ENCODE measurements at places on chromosomes 4 and X.

DNA sequence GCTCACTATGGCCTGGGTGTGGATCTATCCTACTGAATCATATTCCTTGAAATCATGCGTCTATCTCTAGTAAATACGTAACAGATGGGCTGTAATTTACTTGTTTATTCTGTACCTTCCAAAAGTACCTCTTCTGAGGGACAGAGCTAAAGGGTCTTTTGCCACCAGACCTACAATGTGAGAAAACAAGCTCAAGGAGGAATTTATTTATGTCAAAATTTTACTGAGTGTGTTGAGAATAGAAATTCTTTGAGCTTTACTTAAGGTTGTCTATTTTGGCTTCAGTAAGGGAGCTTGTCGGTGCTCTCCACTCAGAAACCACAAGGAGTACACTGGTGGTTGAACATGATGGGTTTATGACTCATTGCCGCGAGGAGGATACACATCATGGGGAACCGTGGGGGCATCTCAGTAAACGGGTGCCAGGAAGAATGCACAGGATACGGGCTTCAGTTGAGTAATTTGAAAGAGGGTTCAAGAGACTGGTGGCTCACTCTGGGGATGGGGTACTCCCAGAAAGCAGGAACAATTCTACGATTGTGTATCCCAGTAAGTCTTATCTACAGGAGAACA is 3.0 kb downstream of the ANK2 start:
- no peak for DNase-seq

DNA sequence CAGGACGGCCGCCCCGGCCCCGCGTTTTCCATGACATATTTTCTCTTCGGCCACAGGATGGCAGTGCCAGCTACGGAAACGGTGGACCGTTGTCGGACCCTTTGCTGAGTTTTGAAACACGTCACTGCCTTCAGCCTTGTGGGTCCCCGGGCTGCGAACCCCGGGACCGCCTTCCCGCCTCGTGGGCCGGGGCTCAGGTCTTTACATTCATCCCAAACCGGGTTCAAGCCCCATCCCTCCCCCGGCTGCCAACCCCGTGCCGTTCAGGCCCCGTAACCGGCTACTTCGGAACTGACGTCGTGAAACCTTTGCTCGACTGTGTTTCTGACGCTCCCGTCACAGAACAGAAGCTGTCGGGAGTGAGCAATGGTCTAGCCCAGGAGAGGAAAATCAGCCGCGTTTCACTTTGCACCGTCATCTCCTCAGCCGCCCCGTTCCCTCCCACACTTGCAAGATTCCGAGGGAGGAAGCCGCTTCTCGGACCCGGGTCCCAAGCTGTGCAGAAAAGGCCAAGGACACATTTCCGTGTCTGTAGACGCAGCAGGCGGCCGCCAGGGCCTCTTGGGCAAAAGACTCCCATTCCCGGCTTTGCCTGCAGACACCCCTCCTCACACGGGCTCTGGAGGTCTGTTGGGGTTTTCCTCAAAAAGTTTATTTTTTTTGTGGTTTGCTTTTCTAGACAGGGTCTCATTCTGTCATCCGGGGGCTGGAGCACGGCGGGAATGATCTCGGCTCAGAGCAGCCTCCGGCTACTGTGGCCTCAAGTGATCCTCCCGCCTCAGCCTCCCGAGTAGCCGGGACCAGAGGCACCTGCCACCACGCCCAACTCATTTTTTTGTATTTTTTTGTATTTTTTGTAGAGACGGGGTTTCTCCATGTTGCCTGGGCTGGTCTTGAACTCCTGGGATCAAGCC is 41.4 kb upstream of the PPP2R3B start:
- DNase-seq, result peak; percentile 69

- no peak for DNase-seq
Measured at GRCh38 chr4:54197926-54198325, 31.2 kb upstream of the PDGFRA start.

- no peak for DNase-seq
Measured at GRCh38 chrX:131827935-131828334, 195.2 kb upstream of the STK26 start.

- no peak for DNase-seq
Measured at GRCh38 chr4:15691346-15692135, 9.9 kb downstream of the FAM200B start.

- no peak for DNase-seq
Measured at GRCh38 chr4:89660444-89661172, 176.4 kb downstream of the SNCA start.

- DNase-seq, result no peak
Measured at GRCh38 chr4:2861631-2862436, 18.2 kb downstream of the ADD1 start.

- DNase-seq, result no peak
Measured at GRCh38 chr4:163215896-163216295, 49.2 kb upstream of the NAF1 start.

GRCh38 chr4:42391981-42392380 is 5.3 kb upstream of the SHISA3 start:
- no peak for DNase-seq
